ENCODE measurements at places on chromosomes 7 and 10. TPM values are rescaled to one million over a fixed set of nuclear protein-coding genes. Genes with fewer than 3 reads are reported as not detected.

GRCh38 chr10:69344591-69345252, 66.4 kb downstream of the HK1 start:
- H3K27ac ChIP-seq = no peak overlapping the region
- no peak for DNase-seq
- peaks cover 26% of the 10 kb centered on the region for H3K4me1 ChIP-seq

GRCh38 chr7:130904792-130905191, 170.8 kb upstream of the KLF14 start:
- peaks cover 57% of the 10 kb centered on the region for H3K4me1 ChIP-seq
- H3K4me3 ChIP-seq = no peak overlapping the region
- no peak for DNase-seq
- H3K27me3 ChIP-seq = no peaks in the 10 kb centered on the region

- H3K27me3 ChIP-seq = no peaks in the 10 kb centered on the region
- peaks cover 15% of the 10 kb centered on the region for H3K4me1 ChIP-seq
- DNase-seq = no peak
Measured at GRCh38 chr10:5595591-5595990, 70.8 kb downstream of the ASB13 start.

The GGCT gene
- 39.6 TPM for total RNA-seq

GRCh38 chr10:70308121-70309060, 24.6 kb upstream of the NPFFR1 start:
- peak overlapping the region; percentile 66 for H3K27ac ChIP-seq
- H3K36me3 ChIP-seq = no peaks in the 10 kb centered on the region
- H3K4me1 ChIP-seq = no peaks in the 10 kb centered on the region

- no peak overlapping the region for H3K27ac ChIP-seq
- H3K4me1 ChIP-seq = no peaks in the 10 kb centered on the region
- no peaks in the 10 kb centered on the region for H3K36me3 ChIP-seq
- DNase-seq = no peak
- H3K4me3 ChIP-seq = no peak overlapping the region
- H3K27me3 ChIP-seq = no peaks in the 10 kb centered on the region
Measured at GRCh38 chr7:157928808-157929425, 592.1 kb downstream of the DNAJB6 start.

- H3K36me3 ChIP-seq = no peaks in the 10 kb centered on the region
- H3K27me3 ChIP-seq = no peaks in the 10 kb centered on the region
- no peak overlapping the region for H3K27ac ChIP-seq
- no peaks in the 10 kb centered on the region for H3K4me1 ChIP-seq
Measured at GRCh38 chr7:18828994-18829857, 288.2 kb downstream of the TWIST1 start.

The OR2A12 gene
- total RNA-seq = not detected

DNA sequence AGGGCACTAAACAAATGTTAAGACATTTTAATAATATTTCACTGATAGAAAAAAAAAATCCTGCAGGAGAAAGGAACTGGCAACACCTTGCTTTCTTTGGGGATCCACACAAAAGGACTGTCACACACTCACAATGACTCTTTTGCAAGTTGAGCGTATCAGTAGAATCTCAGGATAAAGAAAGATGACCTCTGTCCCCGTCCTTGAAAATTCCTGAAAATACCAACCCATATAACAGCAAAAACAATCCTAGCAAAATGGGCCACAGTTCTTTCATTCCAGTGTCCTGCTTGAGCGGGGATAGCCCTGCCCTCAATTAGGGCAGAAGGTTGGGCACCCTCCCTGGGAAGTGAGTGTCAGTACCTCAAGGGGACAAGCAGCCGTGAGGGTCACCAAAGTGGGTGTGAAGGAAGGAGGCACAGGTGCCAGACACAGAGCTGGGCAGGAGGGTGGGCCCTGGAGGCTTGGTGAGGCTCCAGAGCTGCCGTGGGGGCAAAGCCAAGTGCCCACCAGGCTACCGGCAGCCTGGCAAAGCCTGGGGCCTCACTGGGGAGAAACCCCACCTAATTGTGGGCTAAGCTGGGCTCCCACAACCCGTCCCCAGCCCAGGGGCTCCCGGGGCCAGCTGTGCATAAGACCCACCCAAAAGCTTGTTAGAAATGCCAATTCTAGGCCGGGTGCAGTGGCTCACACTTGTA, 2.8 kb downstream of the WDR86 start:
- no peaks in the 10 kb centered on the region for H3K36me3 ChIP-seq
- H3K27ac ChIP-seq = peak overlapping the region; percentile 94
- no peak for DNase-seq
- peaks cover 74% of the 10 kb centered on the region for H3K4me1 ChIP-seq
- H3K4me3 ChIP-seq = no peak overlapping the region

DNA sequence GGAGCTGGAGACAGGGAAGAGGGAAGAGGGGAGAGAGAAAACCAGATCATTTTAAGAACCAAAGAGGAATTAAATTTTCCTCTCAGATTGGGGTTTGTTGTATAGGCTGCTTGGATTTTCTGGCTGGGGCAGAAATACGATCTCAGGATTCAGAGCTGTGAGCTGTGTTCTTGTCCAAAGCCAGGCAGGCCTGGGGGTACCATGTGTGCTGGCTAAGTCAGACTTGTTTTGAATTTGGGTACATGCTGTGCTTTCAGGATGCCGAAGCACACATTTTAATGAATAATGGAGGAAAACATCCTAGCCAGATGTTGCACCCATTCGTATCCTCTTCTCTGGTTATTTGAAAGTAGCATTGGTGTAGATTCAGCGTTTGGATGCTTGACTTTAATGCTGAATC, 170.3 kb upstream of the PODXL start:
- DNase-seq = no peak
- H3K27me3 ChIP-seq = no peaks in the 10 kb centered on the region
- no peaks in the 10 kb centered on the region for H3K36me3 ChIP-seq
- H3K27ac ChIP-seq = no peak overlapping the region
- H3K4me1 ChIP-seq = no peaks in the 10 kb centered on the region

DNA sequence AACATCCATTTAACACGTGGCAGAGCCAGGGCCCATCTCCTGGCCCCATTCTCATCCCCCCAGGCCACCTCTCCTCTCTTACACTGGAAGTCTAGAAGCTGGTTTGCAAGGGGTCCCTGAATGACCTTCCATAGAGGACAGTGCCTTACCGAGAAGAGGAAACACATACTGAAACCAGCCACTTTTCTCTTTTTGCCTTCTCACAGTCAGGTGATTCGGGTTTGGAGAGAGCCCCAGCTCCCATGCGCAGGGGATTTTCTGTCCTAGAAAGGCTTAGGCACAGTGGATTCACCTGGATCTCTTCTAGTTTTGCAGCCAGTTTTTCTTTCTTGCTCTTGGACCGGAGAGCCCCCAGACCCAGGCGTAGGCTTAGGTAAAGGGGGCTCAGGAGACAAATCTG, 334.1 kb upstream of the C7orf33 start:
- H3K36me3 ChIP-seq = no peaks in the 10 kb centered on the region
- no peak overlapping the region for H3K27ac ChIP-seq
- no peak overlapping the region for H3K4me3 ChIP-seq
- H3K27me3 ChIP-seq = no peaks in the 10 kb centered on the region
- H3K4me1 ChIP-seq = no peaks in the 10 kb centered on the region
- no peak for DNase-seq

- DNase-seq = no peak
- H3K4me3 ChIP-seq = no peak overlapping the region
- no peaks in the 10 kb centered on the region for H3K27me3 ChIP-seq
- no peaks in the 10 kb centered on the region for H3K4me1 ChIP-seq
- H3K27ac ChIP-seq = no peak overlapping the region
Measured at GRCh38 chr10:44264244-44264643, 120.7 kb downstream of the CXCL12 start.

DNA sequence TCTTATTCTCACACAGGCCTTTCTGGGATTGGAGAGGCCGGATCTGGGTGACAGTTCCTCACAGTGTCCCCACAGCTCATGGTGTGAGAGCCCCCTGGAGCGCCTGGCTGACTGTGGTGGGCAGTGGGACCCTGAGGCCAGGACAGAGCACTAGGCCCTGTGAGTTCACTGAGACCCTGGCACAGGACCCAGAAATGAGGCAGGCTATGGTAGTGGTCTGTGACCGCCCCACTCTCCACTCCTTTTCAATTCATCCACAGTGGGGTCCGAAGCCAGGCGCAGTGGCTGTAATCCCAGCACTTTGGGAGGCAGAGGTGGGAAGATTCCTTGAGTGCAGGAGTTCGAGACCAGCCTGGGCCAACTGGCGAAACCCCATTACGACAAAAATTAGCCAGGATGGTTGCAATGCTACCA, 95.9 kb upstream of the TNRC18 start:
- peaks cover under 1% of the 10 kb centered on the region for H3K4me1 ChIP-seq
- no peak for DNase-seq
- H3K36me3 ChIP-seq = no peaks in the 10 kb centered on the region
- H3K27ac ChIP-seq = no peak overlapping the region
- H3K27me3 ChIP-seq = no peaks in the 10 kb centered on the region

The ZNF775 gene
- total RNA-seq = 5.9 TPM

- H3K4me1 ChIP-seq = no peaks in the 10 kb centered on the region
- no peak for DNase-seq
- H3K27me3 ChIP-seq = no peaks in the 10 kb centered on the region
Measured at GRCh38 chr7:108808549-108809266, 239.0 kb downstream of the DNAJB9 start.

- H3K27ac ChIP-seq = no peak overlapping the region
- peak; percentile 19 for DNase-seq
- H3K4me3 ChIP-seq = no peak overlapping the region
- H3K36me3 ChIP-seq = no peaks in the 10 kb centered on the region
- H3K4me1 ChIP-seq = peaks cover 8% of the 10 kb centered on the region
Measured at GRCh38 chr7:153381275-153382040, 621.9 kb downstream of the ACTR3B start.

- H3K27ac ChIP-seq = no peak overlapping the region
- H3K36me3 ChIP-seq = no peaks in the 10 kb centered on the region
- H3K27me3 ChIP-seq = no peaks in the 10 kb centered on the region
- H3K4me1 ChIP-seq = no peaks in the 10 kb centered on the region
- no peak for DNase-seq
- H3K4me3 ChIP-seq = no peak overlapping the region
Measured at GRCh38 chr7:23964715-23965114, 254.7 kb downstream of the STK31 start.

- no peak for DNase-seq
- H3K27ac ChIP-seq = no peak overlapping the region
- no peaks in the 10 kb centered on the region for H3K36me3 ChIP-seq
- H3K27me3 ChIP-seq = peaks cover 8% of the 10 kb centered on the region
Measured at GRCh38 chr7:28879105-28879504, 79.0 kb downstream of the TRIL start.

The C10orf143 gene
- 2.5 TPM for total RNA-seq

DNA sequence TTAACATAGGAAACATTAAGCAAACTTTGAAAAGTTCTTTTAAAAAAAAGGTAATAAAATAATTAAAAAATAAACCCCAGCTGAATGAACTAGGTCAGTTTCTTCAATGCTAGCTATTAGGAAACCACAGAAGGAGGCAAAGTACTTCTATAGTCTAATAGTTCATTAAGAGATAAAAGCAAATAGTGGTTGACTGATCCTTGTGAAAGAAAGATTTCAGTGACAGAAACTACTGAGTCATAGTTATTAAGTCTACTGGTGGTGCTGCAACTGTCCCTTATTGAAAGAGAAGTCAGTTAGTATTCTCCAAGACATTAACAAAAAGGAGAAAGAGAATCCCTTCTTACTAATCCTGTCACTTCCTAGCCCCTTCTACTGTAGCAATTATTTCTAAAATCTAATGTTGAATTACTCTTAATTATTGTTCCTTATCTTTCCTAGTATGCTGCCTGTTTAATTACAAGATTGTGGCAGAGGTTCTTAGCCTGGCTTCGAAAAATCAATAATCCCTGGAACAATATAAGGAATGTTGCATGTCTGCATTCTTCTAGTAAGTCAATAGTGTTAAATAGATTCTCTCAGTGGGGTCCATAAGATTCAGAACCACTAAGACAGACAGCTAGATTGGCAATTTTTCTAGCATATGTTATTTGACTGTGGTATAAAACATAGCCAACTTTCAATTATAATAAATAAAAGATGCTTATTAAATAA, 18.2 kb downstream of the TCTN3 start:
- H3K4me3 ChIP-seq = no peak overlapping the region
- H3K4me1 ChIP-seq = no peaks in the 10 kb centered on the region

- H3K36me3 ChIP-seq = no peaks in the 10 kb centered on the region
- no peaks in the 10 kb centered on the region for H3K27me3 ChIP-seq
- no peak overlapping the region for H3K27ac ChIP-seq
Measured at GRCh38 chr10:127854769-127855590, 37.8 kb downstream of the CLRN3 start.

The EVX1 gene
- total RNA-seq = not detected

- no peaks in the 10 kb centered on the region for H3K36me3 ChIP-seq
- no peak overlapping the region for H3K4me3 ChIP-seq
- no peak for DNase-seq
- no peak overlapping the region for H3K27ac ChIP-seq
Measured at GRCh38 chr10:126006906-126007305, 110.5 kb downstream of the FANK1 start.

The C7orf57 gene
- total RNA-seq = not detected

GRCh38 chr10:6384847-6385246, 182.1 kb downstream of the PFKFB3 start:
- no peak overlapping the region for H3K4me3 ChIP-seq
- no peaks in the 10 kb centered on the region for H3K36me3 ChIP-seq
- H3K27ac ChIP-seq = no peak overlapping the region
- H3K4me1 ChIP-seq = peaks cover 9% of the 10 kb centered on the region
- no peaks in the 10 kb centered on the region for H3K27me3 ChIP-seq
- DNase-seq = no peak

The TWIST1 gene
- total RNA-seq = 28.5 TPM

GRCh38 chr7:78329001-78329655, 530.6 kb downstream of the PHTF2 start:
- no peak for DNase-seq
- H3K4me1 ChIP-seq = no peaks in the 10 kb centered on the region
- H3K27ac ChIP-seq = no peak overlapping the region
- no peak overlapping the region for H3K4me3 ChIP-seq
- no peaks in the 10 kb centered on the region for H3K27me3 ChIP-seq
- H3K36me3 ChIP-seq = no peaks in the 10 kb centered on the region

The HHEX gene
- total RNA-seq = 8.4 TPM

DNA sequence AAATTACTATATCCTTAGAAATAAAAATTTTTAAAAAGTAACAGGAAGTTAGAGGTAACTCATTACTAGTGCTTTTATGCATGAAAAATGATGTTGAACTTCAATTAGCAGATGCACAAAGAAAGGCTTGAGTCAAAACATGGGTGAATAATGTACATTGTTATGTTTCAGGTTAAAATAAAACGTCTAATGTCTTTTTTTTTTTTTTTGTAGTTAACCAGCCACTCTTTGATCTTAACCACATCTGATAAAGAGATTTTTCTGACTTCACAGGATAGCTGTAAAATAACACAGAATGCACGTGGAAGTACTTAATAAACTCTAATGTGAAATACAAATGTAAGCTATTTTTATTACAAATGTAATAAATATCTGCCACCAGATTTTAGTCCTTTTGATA, 61.7 kb downstream of the GSAP start:
- H3K36me3 ChIP-seq = no peaks in the 10 kb centered on the region
- H3K4me1 ChIP-seq = peaks cover 6% of the 10 kb centered on the region
- DNase-seq = no peak
- H3K27me3 ChIP-seq = no peaks in the 10 kb centered on the region
